Head of caudate nucleus (tissue), 42 donors: ENCODE measurements at places on chromosomes 6 and 20.

DNA sequence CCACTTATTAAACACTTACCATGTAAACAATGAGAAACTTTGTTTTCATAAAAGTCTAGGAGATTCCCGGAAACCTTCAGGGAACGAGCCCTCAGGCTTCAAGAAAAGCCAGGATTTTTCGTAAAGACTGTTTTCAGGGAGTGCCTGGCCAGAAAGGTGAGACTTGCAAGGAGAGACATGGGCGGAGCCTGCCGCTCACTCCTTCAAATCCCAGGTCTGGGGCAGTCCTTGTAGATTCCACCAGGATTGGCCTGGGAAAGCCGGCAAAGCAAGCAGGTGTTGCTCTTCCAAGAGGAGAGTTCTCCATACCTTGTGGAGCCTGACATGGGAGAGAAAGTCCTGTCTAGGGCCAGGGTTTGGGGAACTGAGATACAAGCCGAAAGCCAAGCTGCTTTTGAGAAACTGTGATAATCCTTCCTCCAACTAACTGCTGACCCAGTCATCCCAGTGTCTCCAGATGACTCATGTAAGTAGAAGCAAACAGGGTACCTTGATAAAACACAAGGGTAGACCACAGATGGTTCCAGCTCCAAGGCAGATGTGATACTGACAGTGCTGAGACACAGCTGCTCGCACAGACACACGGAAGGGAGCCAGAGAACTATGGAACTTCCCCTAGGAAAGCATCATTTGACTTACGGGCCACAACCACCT lies 69.4 kb upstream of the NAA20 start:
- DNase-seq, result no peak

DNA sequence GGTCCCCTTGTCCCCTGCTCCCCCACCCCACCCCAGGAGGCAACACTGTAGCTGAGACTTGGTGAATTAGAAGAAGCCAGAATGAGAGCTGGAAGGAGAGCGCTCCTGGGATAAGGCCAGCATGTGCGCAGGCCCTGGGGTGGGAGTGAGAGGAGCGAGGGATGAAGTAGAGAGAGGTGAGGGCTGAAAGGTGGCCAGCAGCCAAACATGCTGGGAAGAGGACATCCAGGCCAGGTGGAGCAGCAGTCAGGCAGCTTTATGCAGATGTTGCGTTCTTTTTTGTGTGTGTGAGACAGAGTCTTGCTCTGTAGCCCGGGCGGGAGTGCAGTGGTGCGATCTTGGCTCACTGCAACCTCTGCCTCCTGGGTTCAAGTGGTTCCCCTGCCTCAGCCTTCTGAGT lies 2.2 kb upstream of the BPIFB1 start:
- no peak for DNase-seq

- no peak for DNase-seq
Measured at GRCh38 chr6:144379356-144379755, 94.2 kb downstream of the UTRN start.

DNA sequence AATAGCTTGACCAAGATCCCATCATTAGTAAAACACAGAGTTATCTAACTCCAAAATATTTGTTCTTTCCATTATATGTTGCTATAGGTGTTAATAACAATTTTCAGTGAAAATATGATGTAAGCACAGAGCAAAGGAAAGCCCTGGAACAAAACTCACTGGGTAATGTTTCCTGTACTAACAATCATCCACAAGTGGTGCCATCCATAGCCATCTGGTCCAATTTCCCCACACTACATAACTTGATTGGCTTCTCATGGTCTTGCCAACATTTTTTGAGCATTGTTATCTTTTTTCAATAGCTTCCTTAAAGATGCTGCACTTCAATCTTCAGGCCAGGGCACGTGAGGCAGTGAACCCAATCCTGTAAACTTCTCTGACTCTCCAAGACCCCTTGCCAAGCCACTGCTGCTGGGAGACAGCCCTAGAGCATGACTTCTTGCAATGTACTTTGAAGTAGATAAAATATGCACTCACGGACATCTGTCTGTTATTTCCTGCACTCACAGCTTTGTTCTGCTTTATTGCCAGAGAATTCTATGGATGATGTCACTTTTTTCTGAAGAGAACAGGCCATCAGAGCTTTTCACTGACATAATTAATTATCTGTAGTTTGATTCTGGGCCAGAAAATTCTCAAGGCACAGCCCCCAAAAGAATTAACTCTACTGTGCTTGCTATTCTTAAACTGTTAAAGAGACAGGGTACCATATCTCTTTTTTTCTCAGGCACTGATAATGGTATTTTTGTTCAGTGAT lies 97.5 kb upstream of the TMEM30A start:
- no peak for DNase-seq

GRCh38 chr6:168322966-168323365 lies 3.4 kb upstream of the DACT2 start:
- DNase-seq, result no peak

DNA sequence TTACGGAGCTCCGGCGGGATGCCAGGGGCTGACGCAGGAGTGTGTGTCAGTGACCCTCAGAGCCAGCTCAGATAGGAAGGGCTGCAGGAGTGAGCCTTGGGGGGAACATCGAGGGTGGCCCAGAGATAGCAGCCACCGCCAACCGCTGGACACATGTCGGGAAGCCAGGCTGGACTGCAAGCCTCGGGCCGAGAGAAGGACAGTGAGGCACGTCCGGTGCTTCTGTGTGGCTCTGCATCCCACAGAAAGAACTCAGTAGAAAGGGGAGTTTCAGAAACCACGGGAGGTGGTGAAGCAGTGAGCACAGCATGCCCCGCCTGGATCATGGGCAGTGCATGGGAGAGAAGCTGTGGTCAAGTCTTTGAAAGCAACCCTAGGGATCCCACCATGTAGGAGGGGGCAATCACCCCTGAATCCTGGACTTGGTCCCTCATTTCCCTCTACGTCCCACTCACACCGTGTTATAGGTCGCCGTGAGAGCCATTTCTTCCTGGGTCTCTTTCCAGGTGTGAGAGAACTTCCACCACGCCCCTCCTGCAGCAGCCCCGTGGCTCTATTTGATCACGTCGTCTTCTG lies 383.7 kb upstream of the CDH4 start:
- no peak for DNase-seq

GRCh38 chr6:134034478-134034877 lies 17.9 kb downstream of the SLC2A12 start:
- DNase-seq, result no peak

- no peak for DNase-seq
Measured at GRCh38 chr6:37202788-37203491, 33.0 kb downstream of the PIM1 start.

- no peak for DNase-seq
Measured at GRCh38 chr6:6788394-6789032, 200.0 kb downstream of the LY86 start.

GRCh38 chr6:163175301-163175700 lies 239.2 kb upstream of the QKI start:
- no peak for DNase-seq

- no peak for DNase-seq
Measured at GRCh38 chr6:128494440-128494839, 26.0 kb downstream of the PTPRK start.

GRCh38 chr6:65126667-65127066 lies 580.4 kb downstream of the EYS start:
- no peak for DNase-seq

DNA sequence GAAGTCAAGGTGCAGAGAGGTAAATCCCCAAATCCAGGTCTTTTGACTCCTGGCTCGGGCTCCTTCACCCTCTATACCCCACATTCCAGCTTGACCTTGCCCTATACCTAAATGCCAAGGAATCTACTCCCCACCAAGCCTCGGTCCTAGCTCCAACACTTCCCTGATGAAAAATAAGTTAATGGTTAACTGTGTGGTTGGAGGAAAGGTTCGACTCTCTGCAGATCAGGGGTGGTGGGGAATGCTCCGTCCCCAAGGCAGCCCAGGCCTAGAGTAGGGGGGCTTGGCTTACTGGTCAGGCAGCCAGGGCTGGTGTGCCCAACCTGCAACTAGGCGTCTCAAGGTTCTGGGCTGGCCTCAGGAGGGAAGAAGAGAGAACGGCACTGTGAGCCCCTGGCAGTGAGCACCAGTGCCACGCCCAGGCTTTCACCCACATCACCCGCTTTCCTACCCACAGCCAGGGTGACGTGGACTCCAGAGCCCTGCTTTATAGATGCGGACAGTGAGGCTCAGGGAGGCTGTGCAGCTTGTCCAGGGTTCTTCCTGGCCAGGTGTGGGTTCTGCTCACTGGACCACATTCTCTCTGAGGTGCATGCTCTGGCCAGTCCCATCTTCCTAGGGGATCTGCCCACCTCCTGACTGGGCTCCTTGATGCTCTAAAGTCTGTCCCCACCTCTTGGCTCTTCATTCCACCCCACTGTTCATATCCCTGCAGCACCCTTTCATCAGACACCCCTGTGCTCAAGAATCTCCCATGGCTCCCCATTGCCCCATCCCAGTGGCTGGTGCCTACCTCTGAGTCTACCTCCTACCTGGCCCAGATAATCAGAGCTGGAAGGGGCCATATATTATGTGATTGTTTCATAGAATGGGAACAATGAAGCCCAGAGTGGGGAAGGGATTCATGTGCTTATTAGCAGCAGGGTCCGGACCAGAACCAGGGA lies 8.2 kb downstream of the SPDEF start:
- DNase-seq, result no peak

GRCh38 chr6:39361657-39362486 lies 39.4 kb upstream of the KCNK16 start:
- DNase-seq, result peak; percentile 69

DNA sequence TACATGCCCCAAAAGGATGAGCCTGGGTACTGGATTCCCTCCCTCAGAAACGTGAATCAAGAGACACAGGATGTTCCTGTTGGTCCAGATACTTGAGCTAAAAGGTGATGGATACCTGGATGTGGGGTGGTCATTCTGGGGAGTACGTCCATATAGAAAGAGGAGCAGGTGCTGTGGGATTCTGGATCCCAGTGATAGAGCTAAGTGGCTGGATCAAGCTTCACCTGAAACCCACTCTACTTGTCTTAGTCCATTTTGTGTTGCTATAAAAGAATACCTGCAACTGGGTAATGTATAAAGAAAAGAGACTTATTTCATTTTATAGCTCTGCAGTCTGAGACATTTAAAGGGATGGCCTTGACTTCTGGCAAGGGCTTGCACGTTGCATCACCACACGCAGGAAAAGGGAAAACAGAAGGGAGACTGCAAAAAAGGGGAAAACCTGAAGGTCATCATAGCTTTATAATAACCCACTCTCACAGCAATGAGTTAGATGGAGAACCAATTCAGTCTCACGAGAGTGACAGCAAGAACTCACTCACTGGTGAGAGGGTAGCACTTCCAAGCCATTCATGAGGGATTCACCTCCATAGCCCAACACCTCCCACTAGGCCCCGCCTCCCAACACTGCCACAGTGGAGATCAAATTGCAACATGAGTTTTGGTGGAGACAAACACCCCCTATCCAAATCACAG lies 31.2 kb downstream of the RIPOR3 start:
- DNase-seq, result no peak

DNA sequence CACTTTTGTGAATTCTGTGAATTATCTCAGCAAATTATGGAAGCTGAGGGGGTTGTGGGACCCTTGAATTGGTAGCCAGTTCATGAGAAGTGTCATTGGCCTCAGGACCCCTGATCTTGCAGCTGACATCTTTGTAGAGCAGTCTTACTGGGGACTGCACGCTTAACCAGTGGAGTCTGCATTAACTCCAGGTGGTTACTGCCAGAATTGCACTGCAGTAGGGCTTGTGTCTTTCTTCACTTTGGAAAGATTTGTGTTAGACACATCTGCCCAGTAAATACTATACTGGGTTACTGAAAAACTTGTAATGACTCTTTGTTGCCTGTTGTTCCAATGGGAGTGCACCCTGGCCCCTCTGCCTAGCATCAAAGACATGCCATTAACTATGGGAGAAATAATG lies 21.2 kb upstream of the CDKN1A start:
- no peak for DNase-seq

DNA sequence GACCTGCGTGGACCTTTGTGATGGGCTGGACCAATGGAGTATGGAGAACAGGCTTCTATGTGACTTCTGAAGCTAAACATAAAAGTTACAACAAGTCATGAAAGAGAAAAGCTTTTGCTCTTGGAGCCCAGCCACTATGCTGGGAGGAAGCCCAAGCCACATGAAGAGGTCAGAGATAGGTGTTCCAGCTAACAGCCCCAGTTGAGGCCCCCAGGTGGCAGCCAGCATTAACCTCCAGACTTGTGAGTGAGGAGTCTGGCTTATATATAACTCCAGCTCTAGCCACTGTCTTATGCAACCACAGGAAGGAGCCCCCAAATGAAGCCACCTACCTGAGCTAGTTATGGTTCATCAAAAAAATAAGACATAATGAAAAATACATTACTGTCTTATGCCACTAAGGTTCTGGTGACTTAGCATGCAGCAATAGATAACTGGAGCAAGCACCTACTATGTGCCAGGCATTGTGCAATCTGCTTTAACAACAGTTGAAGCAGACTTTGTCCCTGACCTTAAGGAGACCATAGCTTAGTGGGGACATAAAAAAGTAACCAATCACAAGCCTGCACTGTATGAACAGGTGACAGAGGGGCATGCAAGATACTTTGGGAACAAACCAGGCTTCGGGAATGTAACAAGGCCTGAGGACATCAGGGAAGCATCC lies 599.6 kb downstream of the PTPRT start:
- no peak for DNase-seq

- no peak for DNase-seq
Measured at GRCh38 chr6:20350215-20350614, 51.5 kb upstream of the E2F3 start.

- no peak for DNase-seq
Measured at GRCh38 chr6:169930799-169931198, 179.4 kb downstream of the ERMARD start.

DNA sequence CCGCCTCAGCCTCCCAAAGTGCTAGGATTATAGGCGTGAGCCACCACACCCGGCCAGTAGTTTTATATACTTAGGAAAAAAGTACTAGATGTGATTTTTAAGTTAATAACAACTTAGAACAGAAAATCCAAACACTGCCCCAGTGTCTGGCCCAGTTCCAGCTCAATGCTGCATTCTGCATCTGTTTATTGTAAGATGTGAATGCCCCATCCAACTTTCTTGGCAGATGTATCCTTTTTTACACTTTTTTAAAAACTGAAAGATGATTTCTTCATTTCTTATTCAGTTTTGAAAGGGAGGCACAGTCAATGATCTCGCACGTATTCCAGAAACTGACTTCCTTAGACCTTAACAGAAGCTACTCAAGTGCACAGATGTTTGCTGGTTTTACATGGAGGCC lies 85.6 kb upstream of the SRSF6 start:
- no peak for DNase-seq

- DNase-seq, result no peak
Measured at GRCh38 chr6:128208851-128209580, 308.2 kb upstream of the THEMIS start.

DNA sequence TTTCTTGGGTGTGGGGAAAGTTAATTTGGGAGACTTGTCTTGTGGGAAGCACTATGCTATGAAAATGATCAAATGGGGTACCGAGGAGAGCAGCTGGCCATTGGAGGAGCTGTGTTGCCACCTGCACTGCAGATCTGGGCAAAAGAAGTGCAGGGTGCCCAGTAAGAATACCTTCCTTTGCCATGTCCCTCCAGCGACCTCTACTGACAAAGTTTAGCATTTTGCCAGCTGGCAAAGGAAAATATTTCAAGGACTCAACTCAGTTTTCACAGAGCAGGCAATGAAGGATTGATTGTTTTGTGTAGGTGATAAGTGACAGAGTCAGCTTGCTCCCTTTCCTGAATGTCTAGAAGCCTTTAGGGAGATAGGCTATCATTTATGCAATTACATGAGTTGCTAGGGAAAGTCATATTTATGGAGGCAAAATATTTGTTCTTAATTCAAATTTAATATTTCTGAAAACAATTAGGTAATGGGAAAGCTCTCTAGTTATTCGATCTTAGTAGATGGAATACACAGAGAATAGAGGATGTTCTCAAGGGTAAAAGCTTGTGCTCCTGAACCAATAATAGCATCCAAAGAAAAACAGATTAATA lies 118.4 kb downstream of the FARS2 start:
- DNase-seq, result no peak
